ENCODE measurements at places on chromosomes 11 and 22. TPM values are rescaled to one million over a fixed set of nuclear protein-coding genes. Genes with fewer than 3 reads are reported as not detected.

GGTLC2 gene
- not detected for total RNA-seq

PKDREJ gene
- 0.22 TPM for total RNA-seq

OR10D3 gene
- not detected for total RNA-seq

C1QTNF5 gene
- 29.2 TPM for total RNA-seq

RNF169 gene
- 19.6 TPM for total RNA-seq

SOX10 gene
- not detected for total RNA-seq

SMIM35 gene
- total RNA-seq: not detected

VPS11 gene
- total RNA-seq: 42.2 TPM

MMP12 gene
- total RNA-seq: not detected

CRYBB2 gene
- not detected for total RNA-seq

FGF3 gene
- total RNA-seq: not detected

DNAJB13 gene
- total RNA-seq: not detected

VPREB3 gene
- not detected for total RNA-seq

RAG1 gene
- total RNA-seq: 0.16 TPM

CCDC87 gene
- not detected for total RNA-seq

DDIAS gene
- 1.8 TPM for total RNA-seq

OR10A6 gene
- not detected for total RNA-seq

KDM4E gene
- total RNA-seq: not detected

PTPRJ gene
- 8.6 TPM for total RNA-seq

SMPD1 gene
- total RNA-seq: 21.2 TPM

JAML gene
- total RNA-seq: 51.7 TPM

LMNTD2 gene
- 0.88 TPM for total RNA-seq

ABCG4 gene
- not detected for total RNA-seq

MYRF gene
- 0.17 TPM for total RNA-seq

PSMC3 gene
- 156 TPM for total RNA-seq

MYOD1 gene
- not detected for total RNA-seq

HYLS1 gene
- 0.94 TPM for total RNA-seq

RAB36 gene
- 1.0 TPM for total RNA-seq

TTC12 gene
- 17.7 TPM for total RNA-seq

MRGPRX4 gene
- not detected for total RNA-seq

LDHAL6A gene
- total RNA-seq: not detected

DNAJB7 gene
- not detected for total RNA-seq

OR5P2 gene
- total RNA-seq: not detected

PRR33 gene
- not detected for total RNA-seq

CD3E gene
- 1.5 TPM for total RNA-seq
